GM23248 (cell line): ENCODE measurements at places on chromosomes 4 and X. TPM values are rescaled to one million over a fixed set of nuclear protein-coding genes. Genes with fewer than 3 reads are reported as not detected.
A peak's percentile ranks its signal among the peaks of the same experiment; 100 is the strongest.

TCEAL6 gene
- not detected in 2 replicates for total RNA-seq

H2AZ1 gene
- 189 and 327 TPM in 2 replicates for total RNA-seq

DNA sequence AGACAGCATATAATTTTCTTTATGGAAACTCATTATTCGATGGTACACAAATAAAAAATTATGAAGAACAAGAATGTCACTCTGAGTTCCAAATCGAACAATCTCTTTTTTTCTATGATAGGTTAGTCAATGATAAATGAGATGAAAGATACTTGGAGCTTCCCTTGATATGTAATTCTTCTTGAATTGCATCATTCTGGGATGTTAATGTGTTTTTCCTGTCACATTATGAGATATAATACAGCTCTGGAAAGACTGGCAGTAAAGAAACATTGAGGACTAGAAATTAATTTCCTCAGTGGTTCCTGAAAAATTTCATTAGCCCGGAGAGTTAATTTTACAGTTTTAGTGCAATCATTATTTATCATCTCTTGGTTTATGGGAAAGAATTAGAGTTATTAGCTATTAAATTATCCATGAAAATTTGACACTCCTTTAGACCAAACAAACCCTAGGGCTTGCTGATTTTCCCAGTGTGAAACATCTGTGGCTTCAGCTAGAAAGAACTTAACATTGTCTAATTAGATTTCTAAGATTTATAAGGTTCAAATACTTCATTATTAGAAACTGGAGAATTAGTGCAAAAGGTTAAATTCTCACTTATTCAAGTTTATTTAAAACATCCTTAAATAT lies 1546.6 kb upstream of the TENM3 start:
- DNase-seq = no peak

DNA sequence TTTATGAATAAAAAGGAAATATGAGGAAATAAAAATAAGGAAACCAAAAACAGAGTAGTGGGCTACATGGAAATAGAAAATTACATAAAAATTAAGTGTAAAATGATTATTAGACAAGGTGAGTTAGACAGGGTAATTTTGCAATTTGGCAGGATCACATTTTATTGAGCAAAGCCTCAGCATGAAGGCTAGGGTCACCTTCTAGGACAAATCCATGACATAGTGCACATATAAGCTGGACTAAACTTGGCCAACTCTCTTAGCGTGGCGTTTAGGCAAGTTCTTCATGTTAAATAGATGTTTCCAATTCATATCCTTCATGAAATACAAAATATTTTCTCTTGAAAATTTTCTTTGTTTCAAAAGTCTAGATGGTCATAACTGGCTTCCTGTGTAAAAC lies 25.7 kb upstream of the UGT2B7 start:
- DNase-seq = no peak

DNA sequence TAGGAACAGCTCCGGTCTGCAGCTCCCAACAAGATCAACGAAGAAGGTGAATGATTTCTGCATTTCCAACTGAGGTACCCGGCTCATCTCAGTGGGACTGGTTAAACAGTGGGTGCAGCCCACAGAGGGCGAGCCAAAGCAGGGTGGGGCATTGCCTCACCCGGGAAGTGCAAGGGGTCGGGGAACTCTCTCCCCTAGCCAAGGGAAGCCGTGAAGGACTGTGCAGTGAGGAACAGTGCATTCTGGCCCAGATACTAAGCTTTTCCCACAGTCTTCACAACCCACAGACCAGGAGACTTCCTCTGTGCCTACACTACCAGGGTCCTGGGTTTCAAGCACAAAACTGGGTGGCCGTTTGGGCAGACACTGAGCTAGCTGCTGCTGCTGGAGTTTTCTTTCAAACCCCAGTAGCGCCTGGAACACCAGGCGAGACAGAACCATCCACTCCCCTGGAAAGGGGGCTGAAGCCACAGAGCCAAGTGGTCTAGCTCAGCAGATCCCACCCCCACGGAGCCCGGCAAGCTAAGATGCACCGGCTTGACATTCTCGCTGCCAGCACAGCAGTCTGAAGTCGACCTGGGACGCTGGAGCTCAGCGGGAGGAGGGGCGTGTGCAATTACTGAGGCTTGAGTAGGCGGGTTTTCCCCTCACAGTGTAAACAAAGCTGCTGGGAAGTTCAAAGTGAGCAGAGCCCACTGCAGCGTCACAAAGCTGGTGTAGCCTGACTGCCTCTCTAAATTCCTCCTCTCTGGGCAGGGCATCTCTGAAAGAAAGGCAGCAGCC lies 84.6 kb downstream of the THOC2 start:
- DNase-seq = peak; percentile 44

DNA sequence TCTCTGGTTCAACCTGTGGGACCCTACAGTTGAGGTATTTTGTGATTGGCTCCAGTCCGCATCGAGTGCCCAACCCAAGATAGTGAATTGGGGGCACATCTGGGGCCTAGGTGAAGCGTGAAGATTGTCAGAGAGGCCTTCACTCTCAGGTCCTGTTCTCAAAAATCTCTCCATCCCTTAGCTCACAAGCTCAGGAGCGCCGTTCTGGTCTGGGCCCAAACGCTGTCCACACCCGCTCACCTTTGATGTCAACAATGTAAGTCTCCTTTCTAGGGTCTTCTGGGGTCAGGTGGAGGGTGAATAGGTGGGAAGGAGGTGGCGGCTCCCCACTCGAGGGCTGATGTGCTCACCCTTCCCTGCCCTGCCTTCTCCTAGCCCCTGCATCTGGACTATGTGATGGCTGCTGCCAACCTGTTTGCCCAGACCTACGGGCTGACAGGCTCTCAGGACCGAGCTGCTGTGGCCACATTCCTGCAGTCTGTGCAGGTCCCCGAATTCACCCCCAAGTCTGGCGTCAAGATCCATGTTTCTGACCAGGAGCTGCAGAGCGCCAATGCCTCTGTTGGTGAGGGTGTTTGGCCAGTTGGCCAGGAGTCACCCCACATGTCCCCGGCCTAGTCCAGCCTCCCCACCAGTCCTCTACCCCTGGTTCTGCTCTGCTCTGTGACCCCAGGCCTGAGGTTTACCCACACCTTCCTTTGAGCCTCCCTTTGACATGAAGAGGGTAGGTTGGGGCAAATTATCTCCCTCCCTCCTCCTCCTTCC lies 7.6 kb upstream of the CDK16 start:
- DNase-seq = no peak

- peak; percentile 24 for DNase-seq
Observed at GRCh38 chr4:168683595-168683994, 186.7 kb downstream of the PALLD start.

GRCh38 chr4:172096786-172097185 lies 283.6 kb downstream of the GALNTL6 start:
- no peak for DNase-seq

DNA sequence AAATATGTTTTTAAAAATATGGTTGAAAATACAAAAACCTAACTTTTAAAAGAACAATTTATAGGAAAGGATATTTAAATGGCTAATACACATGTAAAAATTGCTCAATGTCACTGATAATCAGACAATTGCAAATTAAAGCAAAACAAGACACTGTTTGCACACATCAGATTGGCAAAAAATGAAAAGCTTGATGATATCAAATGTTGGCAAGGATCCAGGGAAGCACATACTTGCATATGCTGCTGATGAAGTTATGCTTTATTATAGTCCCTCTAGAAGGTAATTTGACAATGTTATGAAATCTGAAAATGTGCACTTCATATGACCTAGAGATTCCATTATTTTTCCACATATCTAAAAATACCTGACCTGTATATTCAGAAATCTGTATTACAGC lies 45.7 kb upstream of the EPGN start:
- DNase-seq = peak; percentile 13
